ENCODE measurements at places on chromosomes 16 and 17.

- no peak for DNase-seq
Measured at GRCh38 chr16:72932050-72932449, 115.9 kb downstream of the ZFHX3 start.

GRCh38 chr16:84254062-84254461 is 14.2 kb upstream of the KCNG4 start:
- DNase-seq, result no peak

- no peak for DNase-seq
Measured at GRCh38 chr17:55303701-55304145, 39.0 kb downstream of the HLF start.

DNA sequence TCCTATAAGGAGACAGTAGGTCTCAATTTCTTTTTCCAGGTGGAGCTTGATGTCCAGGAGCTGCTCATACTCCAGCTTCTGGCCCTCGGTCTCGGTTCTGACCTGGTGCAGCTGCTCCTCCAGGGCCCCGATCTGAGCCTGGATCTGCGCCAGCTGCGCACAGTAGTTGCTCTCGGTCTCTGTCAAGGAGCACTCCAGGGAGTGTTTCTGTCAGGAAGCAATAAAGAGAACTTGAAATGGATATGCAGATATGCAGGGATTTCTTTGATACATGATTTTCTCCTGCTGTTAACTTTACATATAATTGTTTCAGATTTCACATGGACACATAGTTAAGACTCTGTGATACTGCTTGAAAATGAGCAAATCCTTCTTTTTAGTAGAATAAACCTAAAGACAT is 4.7 kb downstream of the KRT25 start:
- no peak for DNase-seq

DNA sequence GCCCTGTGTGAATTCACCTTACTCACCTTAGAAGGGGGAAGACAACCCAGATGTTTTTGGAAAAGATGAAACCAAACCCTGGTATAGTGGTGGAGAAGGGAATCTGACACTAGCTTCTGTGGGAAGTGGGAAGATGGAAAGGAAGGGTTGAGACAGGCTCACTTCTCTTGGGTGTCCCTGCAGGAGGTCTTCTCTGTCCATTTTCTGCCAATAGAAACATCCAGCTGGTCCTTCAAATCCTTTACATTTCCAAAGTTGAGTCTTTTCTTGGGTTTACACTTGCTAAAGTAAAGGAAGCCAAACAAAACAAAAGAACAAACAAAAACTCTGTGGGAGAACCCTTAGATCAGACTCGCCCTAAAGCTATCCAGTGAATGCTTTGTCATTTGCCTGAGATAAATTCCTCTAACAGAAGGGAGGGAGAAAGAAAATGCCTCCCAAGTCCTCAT is 10.2 kb downstream of the HOXB1 start:
- no peak for DNase-seq

All from RCC 7860 (cell line).